ENCODE measurements at places on chromosomes 12 and 14.

- no peak for DNase-seq
Measured at GRCh38 chr12:30725739-30726138, 29.0 kb downstream of the CAPRIN2 start.

DNA sequence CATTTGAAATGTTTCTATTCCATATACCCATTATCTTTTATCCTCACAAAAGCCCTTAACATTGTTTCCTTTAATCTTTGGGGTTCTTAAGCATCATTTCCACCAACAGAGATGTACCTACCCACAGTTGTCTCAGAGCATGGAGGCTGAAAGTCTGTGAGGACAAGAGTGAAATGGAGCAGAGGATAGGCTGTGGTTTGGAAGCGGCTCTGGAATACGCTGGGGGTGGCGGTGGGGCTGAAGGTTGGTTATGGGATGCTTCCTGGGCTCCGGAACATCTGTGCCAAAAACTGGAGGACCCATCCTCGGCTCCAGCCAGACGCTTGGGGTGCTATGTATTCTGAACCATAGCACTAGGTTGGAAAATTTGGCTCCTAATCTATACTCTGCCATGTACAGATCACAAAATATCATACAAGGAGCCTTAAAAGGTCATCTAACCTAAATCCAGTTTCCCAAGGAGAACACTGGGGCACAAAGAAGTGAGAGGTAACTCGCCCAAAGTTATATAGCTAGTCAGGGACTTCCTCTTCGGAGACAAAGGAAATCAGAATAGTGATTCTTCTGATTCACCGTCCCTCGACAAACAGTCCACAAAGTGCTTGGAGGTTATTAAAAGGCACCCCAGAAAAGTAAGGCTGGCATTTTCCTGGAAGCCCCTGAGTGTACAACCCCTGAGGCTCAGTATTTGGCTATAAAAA, 2.5 kb downstream of the PPP1R3E start:
- DNase-seq: no peak

DNA sequence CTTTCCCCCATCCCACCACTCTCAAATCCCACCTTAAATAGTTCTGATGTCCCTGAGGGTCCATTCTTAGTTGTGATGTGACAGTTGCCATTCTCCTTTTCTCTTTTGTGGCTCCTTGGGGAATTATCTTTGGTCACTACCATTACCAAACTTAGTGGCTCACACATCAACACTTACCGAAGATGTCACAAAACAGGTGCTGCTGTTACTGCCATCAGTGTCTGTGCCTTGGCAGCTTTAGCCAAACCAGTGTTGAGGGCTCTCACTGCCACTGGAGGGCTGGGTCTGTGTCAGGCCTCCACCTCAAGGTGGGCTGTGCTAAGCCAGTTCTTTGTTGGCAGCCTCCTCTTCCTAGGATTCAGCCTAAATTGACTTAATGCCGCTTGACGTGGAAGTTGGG, 144.0 kb downstream of the MYRFL start:
- no peak for DNase-seq

GRCh38 chr14:81849714-81850113, 316.1 kb upstream of the SEL1L start:
- DNase-seq: no peak

- DNase-seq: no peak
Measured at GRCh38 chr12:112788205-112788604, 3.3 kb upstream of the RPH3A start.

DNA sequence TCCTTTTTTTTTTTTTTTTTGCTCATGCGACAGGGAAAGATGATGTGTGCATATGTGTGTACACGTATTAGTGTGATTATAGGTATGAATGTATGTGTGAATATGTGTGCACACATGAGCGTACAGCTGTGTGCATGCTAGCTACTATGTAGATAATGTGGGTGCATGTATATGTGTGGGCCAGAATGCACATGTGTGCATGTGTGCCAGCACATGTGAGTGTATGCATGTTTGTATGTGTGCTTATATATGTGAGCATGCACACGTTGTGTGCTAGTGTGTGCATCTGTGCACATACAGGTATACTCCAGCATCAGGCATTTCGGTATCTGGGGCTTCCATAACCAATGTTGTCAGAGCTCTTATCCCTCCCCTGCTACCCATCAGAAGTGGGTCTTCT, 541.1 kb downstream of the AACS start:
- DNase-seq: no peak

DNA sequence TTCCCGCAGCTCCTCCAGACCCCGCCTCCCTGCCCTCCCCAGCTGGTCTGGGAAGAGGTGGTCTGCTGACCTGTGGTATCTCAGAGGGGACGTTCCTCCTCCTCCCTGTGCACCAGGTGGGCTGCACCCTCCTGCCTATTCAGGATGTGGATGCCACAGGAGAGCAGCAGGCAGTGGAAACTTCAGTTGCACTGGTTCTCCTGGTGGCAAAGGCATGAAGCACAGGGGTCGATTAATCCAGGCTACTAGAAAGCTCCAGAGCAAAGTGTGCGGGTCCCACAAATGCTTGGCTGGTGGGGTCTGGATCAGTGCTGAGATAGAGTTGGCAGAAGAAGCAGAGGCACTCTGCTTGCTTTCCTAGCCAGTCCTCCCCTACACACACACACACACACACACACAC, 197.0 kb downstream of the SLC41A2 start:
- no peak for DNase-seq

DNA sequence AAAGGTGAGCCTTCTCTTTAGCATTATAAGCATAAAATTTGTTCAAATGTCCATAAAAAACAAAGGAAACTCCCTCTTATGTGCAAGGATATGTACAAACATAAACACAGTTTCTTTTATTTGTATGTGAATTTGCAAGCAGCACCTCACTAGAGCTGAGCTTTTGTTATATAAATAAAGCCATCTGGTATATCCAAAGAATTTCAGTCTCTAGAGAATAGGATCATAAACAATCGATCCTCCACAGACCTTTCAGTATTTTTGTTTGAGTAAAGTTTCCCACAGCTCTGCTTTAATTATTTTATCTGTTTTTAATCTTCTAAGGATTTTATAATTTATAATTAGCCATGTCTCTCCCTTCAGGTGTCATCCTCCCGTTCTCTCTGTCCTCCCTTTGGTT, 89.2 kb downstream of the OTOGL start:
- no peak for DNase-seq

DNA sequence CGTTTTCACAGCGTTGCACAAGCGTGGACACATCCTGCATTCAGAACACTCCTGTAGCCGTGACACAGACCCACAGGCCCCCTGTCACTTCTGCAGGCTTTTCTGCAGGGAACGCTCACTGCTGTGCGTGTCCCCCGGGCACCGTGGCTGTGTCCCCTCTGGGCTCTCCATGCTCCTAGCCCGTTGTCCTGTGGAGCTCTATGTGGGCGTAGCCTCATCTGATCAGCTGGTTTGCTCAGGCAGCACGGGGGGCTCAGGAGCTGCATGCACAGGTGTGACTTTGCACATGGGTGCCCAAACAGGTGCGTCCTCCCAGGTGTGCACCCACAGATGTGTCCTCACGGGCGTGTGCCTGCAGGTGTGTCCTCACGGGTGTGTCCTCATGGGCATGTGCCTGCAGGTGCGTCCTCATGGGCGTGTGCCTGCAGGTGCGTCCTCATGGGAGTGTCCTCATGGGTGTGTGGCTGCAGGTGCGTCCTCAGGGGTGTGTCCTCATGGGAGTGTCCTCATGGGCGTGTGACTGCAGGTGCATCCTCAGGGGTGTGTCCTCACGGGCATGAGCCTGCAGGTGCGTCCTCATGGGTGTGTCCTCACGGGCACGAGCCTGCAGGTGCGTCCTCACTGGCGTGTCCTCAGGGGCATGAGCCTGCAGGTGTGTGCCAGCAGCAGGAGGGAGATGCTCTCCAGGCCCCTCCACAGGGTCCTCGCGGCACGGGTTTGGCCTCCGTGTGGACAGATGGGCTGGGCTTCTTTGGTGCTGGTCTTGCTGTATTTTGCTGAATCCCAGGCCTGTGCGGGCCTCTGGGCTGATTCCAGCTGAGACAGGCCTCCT, 17.5 kb downstream of the MTA1 start:
- no peak for DNase-seq

- DNase-seq: no peak
Measured at GRCh38 chr12:12577786-12578185, 15.1 kb upstream of the DUSP16 start.

DNA sequence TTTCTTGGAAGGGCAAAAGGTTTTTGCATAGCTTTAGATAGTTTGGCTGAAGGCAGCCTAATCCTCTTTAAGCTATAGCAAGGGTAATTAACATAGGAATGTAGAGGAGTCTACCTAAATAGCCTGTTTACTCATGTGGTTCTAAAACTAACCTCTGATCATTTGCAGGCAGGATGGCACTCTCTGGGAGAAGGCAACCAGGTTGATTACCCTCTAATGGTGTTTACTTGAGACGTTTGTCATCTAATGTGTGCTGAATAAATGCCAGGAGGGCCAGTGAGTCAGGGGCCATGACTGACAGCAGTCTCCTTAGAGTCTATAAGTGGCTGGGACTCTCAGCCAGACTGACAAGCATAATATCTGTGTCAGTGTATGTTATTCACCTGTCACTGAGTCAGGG, 286.4 kb downstream of the PCNX1 start:
- DNase-seq: no peak

GRCh38 chr12:123269896-123270213, 1.8 kb downstream of the CDK2AP1 start:
- no peak for DNase-seq

GRCh38 chr12:80415466-80415865, 28.6 kb upstream of the PTPRQ start:
- DNase-seq: no peak

DNA sequence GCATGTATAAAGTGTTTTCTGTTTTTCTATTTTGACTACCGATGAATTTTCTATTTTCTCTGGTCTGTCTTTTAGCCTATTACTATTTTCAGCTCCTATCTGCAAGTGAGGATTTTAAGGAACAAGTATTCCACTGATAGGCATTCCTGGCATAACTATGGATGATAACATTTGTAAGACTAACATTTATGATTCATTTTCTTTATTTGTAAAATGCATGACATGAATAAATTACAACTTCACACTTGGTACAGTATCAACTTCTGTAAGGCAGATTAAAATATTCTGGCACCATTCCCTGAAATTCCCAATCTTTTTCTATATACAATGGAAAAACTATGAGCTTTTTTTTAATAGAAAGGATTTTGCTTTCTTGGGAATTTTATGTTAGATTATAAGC, 121.0 kb upstream of the GARIN2 start:
- DNase-seq: no peak

GRCh38 chr14:85487215-85487614, 42.7 kb upstream of the FLRT2 start:
- DNase-seq: no peak

DNA sequence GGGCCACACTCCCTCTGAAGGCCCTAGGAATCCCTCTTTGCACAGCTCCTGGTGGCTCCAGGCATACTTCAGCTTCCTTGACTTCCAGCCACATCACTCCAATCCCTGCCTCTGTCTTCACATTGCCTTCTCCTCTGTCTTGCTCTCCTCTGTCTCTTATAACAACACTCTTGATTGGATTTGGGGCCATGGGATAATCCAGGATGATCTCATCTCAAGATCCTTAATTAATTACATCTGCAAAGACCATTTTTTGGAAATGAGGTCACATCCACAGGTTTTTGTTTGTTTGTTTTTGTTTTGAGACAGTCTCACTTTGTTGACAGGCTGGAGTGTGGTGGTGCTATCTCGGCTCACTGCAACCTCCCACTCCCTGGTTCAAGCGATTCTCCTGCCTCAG, 88.7 kb downstream of the TMTC1 start:
- no peak for DNase-seq

- DNase-seq: no peak
Measured at GRCh38 chr14:35159742-35160409, 37.5 kb downstream of the PRORP start.

GRCh38 chr12:18805516-18806248, 67.8 kb downstream of the CAPZA3 start:
- DNase-seq: no peak

DNA sequence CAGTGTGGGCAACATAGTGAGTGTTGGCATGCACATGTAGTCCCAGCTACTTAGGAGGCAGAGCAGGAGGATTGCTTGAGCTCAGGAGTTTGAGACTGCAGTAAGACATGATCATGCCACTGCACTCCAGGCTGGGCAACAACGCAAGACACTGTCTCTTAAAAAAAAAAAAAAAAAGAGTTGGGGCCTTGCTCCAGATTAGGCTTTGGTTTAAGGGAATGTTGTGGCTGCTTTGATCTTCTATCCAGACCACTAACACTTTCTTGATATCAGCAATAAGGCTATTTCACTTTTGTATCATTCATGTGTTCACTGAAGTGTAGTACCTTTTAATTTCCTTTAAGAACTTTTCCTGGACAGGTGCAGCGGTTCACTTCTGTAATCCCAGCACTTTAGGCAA, 2.8 kb upstream of the FITM1 start:
- DNase-seq: no peak

- DNase-seq: no peak
Measured at GRCh38 chr12:93972411-93973208, 175.8 kb upstream of the PLXNC1 start.

DNA sequence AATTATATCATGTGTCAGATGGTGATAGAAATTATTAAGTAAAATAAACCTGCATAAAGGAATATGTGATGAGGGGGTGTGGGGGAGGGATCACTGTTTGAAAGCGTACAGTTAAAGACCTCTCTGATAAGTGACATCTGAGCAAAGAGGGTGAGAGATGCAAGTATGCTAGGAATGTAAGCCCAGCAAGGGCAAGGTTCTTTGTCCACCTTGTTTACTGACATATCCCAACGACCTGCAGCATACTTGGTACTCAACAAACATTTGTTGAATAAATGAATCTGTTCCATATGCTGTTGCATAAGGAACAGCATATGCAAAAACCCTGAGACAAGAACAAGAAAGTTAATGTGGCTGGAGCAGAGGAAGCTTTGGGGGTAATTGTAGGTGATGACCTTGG, 12.0 kb upstream of the MDM1 start:
- no peak for DNase-seq

GRCh38 chr12:105106621-105107020, 910 bp upstream of the WASHC4 start:
- DNase-seq: no peak

GRCh38 chr12:6954316-6955107, 3.4 kb downstream of the PTPN6 start:
- no peak for DNase-seq

- DNase-seq: no peak
Measured at GRCh38 chr12:122203301-122204166, at the start of gene B3GNT4. B3GNT4 (plus strand) TSS chr12:122203709; CDS start chr12:122204619, 910 bp downstream.

DNA sequence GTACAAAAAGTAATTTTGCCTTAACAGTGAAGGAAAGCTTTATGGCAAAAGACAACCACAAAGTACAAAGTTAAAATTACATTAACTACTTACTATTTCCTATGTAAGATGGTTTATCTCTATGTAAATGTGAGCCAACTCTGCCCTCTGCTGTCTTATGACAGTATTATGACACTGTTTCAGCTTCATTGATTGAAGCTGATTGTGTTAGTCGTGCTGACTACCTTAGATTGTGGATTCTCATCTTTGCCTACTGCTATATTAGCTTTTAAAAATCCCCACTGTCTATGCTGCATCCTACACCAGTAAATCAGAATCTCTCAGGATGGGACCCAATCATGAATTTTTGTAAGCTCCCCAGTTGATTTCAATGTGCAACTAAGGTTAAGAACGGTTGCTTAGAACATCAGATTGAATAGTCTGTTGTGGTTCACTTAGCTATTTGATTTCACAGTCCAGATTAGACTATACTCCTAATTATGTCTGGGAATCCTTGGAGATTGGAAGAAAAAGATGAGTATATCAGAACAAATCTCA, 12.2 kb upstream of the SPTB start:
- no peak for DNase-seq
